ENCODE measurements at places on chromosomes 3 and 15.

- DNase-seq, result no peak
Observed at GRCh38 chr15:78077053-78077870, at the start of gene TBC1D2B. TSS of gene TBC1D2B (minus strand) at chr15:78077711. CDS start at chr15:78077652, 59 bp downstream.

- DNase-seq, result no peak
Observed at GRCh38 chr15:63191895-63192618, 2.7 kb downstream of the RAB8B start.

DNA sequence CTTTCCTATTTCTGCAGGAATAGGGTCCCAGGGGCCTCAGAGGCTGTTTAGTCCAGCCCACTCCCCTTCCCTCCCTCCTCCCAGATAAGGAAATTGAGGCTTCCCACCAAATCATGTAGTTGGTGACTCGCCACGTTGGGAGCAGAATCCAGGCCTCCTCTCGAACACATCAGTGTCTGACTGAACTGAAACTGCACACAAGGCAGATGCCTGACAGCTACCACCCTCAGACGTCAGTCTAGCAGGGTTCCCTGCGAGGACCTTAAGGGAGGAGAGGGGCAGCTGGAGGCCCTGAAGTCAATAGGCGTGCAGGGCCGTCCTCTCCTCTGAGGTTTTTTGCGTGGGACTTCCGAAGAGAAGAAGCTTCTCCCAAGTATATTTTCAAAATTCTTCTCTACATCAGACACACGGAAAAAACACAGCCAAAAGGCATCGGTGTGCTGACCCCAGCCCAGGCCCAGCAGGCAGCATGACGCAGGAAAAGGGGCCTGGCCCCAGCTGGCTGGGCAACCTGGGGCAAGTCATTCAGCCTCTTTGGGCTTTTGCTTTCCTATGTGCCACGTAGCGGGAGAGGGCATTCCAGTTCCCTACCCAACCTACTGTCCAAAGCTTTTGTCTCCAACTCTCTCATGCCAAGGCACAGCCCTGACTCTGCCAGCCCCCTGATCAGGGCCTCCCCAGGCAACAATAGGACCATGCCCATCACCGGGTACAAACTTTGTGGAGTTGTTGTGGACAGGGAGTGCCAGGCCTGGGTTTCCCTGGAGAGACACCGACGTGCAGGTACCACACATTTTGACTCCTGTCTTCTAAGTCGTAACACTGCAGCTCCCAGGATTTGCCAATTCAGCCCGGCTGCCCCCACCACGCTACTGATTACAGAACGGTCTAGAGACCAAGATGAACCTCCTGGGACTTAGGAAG lies 283.1 kb downstream of the XXYLT1 start:
- peak; percentile 11 for DNase-seq

DNA sequence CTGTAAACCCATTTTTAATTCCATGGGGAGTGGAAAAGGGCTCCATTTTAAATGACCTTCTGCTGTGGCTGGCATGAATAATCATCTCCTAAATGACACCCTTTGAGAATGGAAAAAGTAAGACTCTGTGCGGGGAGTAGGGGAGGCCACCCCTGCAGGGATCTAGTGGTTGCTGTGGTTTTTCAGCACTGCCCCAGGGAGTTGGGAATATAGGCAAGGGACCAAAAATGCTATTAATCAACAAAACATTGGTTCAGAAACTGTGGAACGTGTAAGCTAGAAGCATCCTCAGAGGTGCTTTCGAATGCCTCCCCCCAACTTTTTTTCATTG lies 30.1 kb upstream of the ADAMTS7 start:
- no peak for DNase-seq

- DNase-seq, result no peak
Observed at GRCh38 chr3:53083949-53084309, 38.1 kb upstream of the SFMBT1 start.

DNA sequence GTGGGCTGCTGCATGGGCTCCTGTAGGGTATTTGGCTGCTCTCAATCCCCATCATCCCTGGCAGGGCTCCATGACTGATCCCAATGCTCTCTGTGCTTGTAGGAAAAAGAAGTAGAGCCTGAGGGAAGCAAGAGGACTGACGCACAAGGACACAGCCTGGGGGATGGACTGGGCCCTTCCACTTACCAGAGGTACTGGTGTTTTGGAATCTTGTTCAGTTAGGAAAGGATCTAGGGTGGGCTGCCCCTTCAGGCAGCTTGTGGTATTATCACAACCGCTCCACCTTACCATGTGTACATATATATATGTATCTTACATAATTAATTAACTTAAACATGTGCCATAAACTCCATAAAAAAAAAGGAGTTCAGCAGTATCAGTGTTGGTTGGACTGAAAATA lies 1.3 kb downstream of the SLC28A2 start:
- no peak for DNase-seq

GRCh38 chr15:96972201-96972600 lies 641.7 kb downstream of the NR2F2 start:
- no peak for DNase-seq

GRCh38 chr3:186965141-186965879 lies 35.0 kb downstream of the ST6GAL1 start:
- no peak for DNase-seq

DNA sequence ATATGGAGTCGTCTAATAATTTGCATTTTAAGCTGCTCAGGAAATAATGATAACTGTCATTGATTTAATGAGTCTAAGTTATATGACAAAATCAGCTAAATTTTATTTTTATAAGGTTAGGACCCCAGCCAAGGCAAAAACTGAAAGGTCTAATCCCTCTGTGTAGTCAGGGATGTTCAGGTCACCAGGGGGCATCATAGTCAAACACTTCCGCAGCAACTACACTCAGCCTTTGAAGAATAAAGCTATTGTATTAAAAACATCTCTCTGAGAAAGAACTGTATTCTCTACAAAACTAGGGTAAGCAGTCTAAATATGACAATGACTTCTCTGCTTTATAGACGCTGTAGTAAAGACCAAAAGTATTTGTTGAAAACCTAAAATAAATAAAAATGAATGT lies 15.0 kb downstream of the INTS14 start:
- DNase-seq, result no peak

GRCh38 chr3:157581371-157581770 lies 78.2 kb upstream of the VEPH1 start:
- DNase-seq, result peak; percentile 45

DNA sequence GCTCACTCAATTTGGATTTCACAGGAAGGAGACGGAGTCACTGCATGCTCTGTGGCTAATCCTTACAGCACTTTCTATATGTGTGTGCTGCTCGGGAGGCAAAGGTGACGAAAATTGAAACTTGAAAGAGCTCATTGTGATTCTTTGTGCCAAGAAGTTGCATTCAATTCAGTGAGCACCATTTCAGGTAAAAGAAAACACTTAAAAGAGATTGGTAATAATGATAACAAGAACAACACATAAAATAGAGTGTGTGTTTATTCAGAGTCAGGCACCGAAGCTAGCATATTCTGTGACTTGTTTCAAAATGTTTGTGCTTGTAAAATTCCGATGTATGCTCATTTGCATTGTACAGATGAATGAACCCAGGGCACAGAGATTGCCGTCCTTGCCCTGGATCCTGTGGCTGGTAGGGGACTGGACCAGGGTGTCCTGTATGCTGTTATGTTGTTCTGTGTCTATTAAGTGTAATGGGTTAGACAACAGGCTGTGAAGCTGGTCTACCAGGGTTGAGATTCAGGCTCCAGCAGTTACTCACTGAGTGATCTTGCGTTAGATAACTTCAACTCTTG lies 193.3 kb upstream of the PROK2 start:
- DNase-seq, result no peak

GRCh38 chr15:100094127-100094510 lies 247.7 kb downstream of the ADAMTS17 start:
- no peak for DNase-seq

DNA sequence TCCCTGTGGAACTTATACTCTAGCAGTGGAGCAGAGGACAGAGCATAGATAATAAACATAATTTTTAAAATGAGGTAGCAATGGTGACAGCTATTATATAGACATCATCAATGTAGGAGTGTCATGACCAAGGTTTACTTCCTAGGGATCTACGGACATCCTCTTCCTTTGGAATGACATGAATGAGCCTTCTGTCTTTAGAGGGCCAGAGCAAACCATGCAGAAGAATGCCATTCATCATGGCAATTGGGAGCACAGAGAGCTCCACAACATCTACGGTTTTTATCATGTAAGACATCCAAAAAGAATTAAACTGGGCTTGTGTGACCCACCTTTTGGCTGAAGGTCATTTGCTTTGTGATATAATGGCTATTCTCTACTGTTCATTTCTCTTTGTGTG lies 30.1 kb upstream of the CAPN3 start:
- DNase-seq, result no peak

- DNase-seq, result no peak
Observed at GRCh38 chr15:74235962-74236361, at the start of gene CCDC33. TSS of gene CCDC33 (plus strand) at chr15:74236326. CDS start at chr15:74236720, 394 bp downstream.

DNA sequence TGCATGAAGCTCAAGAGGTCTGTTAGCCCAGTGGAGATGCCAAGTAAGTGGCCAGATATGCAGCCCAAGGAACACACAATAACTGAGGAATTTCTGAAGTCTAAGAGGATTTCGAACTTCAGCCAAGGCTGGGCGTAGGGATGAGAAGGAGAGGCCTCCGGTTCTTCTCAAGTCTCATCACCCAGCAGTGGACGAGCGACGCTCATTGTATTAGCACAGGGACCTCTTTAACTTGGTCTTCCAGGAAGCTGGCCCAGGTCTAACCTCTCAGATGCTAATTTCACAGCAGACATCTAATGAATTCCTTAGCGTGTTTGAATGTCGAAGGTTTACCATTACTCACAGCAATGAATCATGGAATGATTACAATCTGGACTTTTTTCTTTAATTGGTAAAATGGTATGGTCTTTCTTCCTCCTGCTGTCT lies 85.0 kb downstream of the HES1 start:
- DNase-seq, result no peak

- DNase-seq, result no peak
Observed at GRCh38 chr3:117603097-117603496, 893.5 kb downstream of the TUSC7 start.

- no peak for DNase-seq
Observed at GRCh38 chr3:177348974-177349373, 151.7 kb upstream of the TBL1XR1 start.

GRCh38 chr3:10015461-10015904 lies 10.8 kb upstream of the FANCD2 start:
- DNase-seq, result peak; percentile 92
